Memory B cell (primary cell): ENCODE measurements at places on chromosomes 1 and 21.

GRCh38 chr1:200512191-200512590, 102.4 kb upstream of the ZNF281 start:
- no peak for DNase-seq

DNA sequence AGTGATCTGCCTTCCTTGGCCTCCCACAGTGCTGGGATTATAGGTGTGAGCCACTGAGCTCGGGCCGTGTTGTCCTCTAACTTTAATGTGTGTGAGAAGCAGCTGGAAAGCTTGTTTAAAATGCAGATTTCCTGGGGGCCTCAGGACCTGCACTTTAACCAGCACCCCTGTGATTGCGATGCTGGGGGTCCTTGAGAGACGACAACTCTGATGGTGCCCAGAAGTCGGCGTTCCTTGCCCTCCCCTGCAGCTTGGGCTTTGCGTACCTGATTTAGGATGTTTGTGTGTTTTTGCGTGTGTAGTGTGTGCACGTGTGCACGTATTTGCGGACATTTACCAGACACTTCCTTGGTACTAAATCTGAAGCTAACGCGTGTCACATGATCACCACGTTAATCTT, 10.9 kb downstream of the IFNGR2 start:
- no peak for DNase-seq

- no peak for DNase-seq
These were observed 39.6 kb downstream of the FRRS1 start for GRCh38 chr1:99726818-99727217.

- no peak for DNase-seq
These were observed 48.9 kb downstream of the YARS1 start for GRCh38 chr1:32768110-32768850.

DNA sequence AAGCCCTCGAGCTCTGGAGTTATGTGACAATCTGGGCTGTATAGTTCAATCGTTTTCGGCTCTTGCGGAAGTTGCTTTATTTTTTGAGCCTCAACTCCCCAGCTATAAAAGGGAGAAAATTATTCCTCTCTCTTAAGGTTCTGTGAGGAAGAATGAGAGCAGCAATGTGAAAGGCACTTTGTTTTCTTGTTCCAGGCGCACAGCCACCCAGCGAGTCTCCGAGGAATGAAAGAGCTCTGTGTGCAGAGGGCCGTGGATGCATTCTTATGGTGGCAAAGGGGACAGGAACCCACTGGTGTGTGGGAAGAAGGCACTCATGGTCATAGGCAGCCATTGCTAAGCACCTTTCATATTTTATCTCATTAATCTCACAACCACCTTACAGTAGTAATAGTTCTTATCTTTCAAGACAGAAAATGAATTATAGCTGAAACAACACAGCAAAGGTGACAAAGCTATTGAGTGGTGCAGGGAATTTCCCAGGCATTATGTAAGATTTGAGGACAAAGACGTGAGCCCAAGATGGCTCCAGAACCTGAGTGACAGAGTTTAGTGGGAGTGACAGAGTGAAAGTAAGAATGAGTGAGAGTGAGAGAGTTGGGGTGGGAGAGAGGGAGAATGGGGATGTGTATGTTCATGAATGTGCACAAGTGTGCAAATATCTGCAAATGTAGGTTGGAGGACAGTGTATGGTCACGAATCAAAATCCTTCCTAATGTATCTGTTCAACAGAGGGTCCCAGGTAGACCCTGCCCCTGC, 9.4 kb downstream of the CYP2J2 start:
- no peak for DNase-seq

DNA sequence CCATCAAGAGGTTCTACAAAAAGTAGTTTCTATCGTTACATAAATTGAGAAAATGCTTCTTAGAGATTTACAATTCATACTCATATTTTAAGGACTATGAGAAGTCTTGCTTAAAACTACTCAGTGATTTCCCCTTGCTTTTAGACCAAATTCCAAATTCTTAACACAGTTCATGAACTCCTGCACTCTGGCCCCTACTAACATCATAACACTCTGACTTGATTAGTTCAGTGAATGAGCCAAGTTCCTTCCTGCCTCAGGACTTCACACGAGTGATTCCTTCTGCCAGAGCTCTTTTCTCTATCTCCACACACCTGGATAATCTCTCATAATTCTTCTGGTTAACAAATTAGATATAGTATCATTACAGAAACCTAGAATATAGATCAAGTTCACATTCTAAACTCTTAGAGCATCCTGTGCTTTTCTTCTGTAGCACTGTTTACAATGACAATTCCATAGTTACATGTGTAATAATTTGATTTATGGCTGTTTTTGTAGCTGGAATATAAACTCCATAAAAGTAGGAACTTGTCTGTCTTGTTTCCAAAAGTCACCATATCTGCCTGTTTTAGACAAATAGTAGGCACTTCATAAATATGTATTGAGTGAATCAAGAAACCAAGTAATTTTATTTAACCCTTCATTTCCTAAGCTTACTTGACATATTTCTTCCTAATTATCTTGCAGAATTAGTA, 59.9 kb downstream of the NUF2 start:
- no peak for DNase-seq

DNA sequence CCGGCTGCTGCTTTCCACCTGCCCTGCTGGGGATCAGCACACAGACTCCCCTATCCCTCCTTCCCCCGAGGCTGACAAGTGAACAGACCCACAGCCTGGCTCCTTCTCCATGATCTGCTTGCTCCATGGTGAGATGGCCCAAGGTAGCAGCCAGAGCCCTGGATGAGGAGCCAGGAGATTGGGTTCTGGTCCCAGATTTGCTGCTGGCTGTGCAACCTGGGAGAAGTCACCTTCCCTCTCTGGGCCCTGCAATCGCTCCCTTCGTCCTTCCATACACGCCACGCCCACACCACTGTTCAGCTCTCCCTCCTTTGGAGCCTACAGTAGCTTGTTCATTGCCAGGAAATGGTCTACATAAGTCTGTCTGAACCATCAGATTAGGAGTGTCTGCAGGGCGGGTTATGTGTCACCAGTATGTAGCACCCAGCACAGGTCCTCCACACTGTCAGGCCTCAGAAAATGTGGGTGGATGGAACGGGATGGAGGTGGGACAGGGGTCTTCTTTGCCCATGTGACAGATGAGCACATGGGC, 9.2 kb upstream of the EPHA8 start:
- no peak for DNase-seq

DNA sequence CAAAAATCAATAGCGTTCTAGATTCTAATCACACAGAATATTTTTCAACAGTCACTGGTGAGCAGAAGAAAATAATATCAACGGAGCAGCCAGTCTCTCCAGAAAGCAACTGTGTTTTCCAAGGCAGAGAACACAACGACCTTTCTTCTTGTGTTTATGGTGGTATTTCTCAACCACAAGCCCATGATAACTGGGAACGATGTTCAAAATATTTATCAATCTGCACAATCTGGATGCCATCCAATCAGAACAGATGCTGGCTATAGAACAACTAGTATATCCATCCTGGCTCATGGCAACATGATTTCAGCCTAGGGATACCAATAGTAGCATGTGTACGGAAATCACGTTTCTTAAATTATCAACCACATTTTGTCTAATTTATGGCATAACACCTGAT, 162.7 kb upstream of the RUNX1 start:
- no peak for DNase-seq

DNA sequence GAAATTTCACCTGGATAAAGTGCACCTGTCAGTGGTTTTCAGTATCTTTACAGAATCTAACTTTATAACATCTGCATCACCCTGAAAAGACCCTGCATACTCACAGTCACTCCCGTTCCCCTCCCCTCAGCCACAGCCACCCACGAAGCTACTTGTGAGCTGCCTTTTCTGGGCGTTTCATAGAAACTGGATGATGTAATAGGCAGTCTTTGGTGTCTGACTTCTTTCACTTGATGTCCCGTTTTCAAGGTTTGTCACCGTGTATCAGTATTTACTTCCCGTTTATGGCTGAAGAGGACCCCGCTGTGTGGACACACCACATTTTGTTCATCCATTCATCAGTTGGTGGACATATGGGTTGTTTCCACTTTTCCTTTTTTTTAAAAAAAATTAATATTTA, 47.8 kb upstream of the LRRC3 start:
- DNase-seq, result no peak

DNA sequence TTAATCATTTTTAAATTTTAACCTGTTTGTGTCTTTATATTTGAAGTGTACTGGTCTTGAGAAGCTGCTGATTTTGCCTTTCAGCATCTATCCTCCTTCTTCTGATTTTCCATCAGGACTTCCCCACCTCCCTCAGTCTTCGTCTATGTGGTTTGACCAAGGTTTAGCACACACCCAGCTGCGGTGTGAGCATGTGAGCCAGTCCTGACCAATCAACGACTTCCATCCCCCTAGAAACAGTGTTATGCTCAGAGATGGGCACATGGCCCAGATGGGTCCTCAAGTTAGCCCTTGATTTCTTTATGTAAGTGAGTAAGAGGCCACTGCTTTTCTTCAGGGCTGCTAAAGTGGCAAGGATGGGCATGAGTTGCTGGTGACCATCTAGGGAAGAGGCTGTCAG, 190.8 kb downstream of the MATN1 start:
- DNase-seq, result no peak

DNA sequence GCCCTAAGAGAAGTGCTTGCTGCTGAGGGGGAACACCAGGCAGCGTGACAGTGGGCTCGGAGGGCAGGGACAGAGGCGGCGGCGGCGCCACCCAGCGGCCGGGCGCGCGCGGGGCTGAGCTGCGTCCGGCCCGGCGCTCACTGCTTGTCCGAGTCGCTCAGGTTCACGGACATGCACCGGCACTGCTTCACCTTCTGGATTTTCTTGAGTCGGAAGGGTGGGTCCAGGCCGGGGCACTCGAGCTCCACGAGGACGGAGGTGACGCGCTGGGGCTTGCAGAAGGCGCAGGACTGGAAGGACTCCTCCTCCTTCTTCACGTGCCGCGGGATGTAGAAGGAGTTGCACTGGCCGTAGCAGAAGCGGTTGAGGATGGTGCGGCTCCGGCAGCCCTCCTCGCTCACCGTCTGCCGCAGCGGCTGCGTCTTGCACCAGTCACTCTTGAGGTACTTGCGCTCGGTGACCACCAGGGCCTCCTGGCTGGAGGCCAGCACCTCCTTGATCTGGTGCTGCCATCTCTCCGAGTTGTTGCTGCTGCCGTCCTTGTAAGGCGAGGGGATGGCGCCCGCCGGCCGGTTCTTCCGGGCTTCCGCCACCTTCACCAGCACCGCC, 119.0 kb downstream of the GREM2 start:
- no peak for DNase-seq

DNA sequence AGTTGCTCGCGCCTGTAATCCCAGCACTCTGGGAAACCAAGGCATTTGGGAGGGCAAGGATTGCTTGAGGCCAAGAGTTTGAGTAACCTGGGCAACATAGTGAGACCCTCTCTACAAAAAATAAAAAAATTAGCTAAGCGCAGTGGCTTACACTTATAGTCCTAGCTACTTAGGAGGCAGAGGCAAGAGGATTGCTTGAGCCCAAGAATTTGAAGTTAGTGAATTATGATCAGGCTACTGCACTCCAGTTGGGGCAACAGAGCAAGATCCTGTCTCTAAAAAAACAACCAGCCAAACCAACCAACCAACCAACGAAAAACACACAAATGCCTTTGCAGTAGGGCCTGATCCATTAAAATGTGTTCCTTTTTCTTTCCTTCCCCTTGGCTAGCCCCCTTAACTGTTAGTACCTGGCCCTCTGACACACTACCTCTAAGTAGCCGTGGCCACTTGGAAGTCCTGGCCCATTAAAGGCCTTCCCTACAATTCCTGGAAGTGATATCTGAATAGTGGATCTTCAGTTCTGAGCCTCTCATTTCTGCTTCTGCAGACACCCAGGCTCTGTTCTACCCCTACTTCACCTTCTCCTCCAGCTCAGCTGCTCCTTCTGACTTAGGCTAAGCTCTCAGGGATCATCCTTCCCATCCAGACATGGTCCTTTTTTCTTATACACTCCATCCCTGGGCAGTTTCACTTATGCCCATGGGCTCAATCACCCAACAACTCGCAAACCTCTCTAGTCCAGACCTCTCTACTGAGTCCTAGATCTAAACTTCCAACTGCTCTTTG, 3.5 kb upstream of the OSCP1 start:
- no peak for DNase-seq

DNA sequence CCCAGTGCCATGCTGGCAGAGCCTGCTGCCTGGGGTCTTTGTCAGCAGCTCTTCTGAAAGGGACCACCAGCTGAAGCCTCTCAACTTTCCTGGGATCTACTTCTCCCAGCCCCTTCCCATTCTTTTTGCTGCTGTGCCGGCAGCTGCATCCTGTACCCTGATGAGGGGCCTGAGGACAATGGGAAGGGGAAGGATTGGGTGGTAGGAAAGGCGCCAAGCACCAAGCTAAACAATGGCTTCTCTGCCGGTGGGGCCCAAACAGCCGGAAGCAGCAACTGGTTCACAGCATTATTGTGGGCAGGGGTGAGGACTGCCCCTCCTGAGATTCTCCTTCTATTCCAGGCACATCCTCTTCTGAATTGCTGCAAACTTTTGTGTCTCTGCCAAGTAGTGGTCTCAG, 5.0 kb upstream of the EFCAB14 start:
- DNase-seq, result no peak

GRCh38 chr1:81340239-81340638, 460.5 kb upstream of the ADGRL2 start:
- no peak for DNase-seq

DNA sequence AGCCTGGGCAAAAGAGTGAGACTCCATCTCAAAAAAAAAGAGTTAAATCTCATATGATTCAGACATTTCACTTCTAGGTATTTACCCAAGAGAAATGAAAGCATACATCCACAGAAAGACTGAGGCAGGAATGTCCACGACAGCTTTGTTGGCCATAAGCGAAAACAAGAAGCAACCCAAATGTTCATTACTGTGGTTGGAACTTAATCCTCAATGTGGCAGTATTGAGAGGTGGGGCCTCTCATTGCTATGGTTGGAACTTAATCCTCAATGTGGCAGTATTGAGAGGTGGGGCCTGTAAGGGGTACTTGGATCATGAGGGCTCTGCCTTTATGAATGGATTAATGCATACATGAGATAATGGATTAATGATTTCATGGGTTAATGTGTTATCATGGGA, 15.2 kb downstream of the C21orf58 start:
- no peak for DNase-seq
